OCI-M1 (cell line): ENCODE measurements at places on chromosomes 2 and 18.

DNA sequence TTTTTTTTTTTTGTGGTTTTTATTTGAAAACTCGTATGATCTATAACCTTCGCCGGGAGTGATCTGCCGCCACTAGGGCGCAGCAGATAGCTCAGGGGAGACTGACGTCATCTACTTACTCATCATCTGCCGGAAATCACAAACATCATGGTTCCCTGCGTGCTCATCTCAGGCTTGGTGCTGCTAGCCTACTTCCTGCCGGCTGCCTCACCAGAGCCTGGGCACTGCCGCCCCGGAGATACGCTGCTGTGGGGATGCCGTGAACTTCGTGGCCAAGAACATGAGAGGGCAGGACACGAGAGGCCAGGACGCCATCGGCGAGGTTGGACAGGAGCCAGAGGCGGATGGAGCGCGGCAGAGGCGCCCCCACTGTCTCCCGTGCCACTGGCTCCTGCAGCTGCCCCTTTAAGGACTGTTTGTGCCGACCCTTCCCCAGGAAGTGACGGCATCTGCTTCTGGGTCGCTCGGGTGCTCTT, 68.8 kb downstream of the DOK6 start:
- DNase-seq: peak; percentile 29

DNA sequence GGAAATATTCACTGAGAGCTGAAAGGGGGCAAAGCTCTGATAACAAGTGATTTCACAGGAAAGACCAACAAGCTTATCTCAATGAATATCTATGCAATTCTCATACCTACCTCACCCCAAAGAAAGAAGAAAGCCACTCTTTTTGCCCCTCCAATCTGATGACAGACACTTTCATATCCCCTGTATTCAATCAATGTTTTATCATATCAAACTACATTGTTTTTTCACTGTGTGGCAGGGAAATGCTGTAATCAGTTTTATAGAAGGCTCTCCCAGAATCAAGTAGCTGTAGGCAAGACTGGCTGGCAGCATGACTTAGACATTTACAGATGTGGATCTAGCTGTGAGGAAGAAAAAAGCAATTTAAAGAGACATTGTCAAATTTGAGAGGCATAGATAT, 81.3 kb upstream of the PIK3C3 start:
- peak; percentile 7 for DNase-seq

- no peak for DNase-seq
These were observed 18.9 kb upstream of the CCDC88A start for GRCh38 chr2:55438391-55439100.

GRCh38 chr2:8790739-8791162, 46.7 kb downstream of the KIDINS220 start:
- DNase-seq: no peak

DNA sequence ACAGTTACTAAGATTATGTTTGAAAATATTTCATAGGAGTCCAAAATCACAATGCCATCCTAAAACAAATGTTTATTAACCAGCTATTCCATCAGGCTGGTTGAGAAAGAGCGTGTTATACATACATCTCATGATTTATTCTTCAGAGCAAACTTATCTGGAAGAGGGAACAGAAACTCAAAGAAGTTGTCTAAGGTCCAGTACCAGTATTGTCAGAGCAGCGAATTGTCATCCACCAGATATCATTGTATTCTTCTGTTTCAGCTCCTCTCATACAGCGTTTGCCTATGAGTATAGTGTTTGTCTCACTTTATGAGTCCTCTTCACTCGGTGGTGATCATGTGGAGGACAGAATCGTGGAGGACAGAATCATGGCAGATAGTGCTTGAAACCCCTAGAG, 238.2 kb downstream of the OSR1 start:
- DNase-seq: no peak

GRCh38 chr2:99701503-99701902, 211.7 kb upstream of the REV1 start:
- DNase-seq: no peak

GRCh38 chr2:119326938-119327337, 39.7 kb downstream of the C2orf76 start:
- no peak for DNase-seq

GRCh38 chr2:224669449-224669848, 46.7 kb downstream of the CCDC195 start:
- no peak for DNase-seq

DNA sequence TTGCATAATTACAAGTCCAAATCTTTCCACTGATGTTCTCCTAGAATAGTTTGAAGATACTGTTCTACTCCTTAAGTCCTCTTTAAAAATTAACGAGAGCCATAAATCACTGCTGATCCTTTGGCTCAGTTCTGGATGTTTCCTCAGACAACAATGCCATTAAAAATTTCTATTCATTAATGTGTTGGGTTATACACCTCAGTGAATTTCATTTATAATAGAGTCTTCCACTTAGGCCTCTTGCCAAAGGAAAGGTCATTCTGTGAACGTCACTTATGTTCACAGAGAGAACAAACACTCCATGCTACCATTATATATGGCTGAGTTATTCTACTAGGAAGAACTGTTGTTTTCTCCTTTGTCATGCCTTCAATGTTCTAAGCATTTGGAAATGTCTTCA, 1472.3 kb upstream of the CELF4 start:
- DNase-seq: no peak

- no peak for DNase-seq
These were observed 489.3 kb upstream of the CHST9 start for GRCh38 chr18:27674411-27674810.

GRCh38 chr2:152189622-152190495, 14.3 kb upstream of the STAM2 start:
- DNase-seq: peak; percentile 75

GRCh38 chr2:207767461-207768167, 2.1 kb downstream of the FZD5 start:
- no peak for DNase-seq

GRCh38 chr2:83103613-83104012, 1355.5 kb downstream of the SUCLG1 start:
- DNase-seq: no peak

DNA sequence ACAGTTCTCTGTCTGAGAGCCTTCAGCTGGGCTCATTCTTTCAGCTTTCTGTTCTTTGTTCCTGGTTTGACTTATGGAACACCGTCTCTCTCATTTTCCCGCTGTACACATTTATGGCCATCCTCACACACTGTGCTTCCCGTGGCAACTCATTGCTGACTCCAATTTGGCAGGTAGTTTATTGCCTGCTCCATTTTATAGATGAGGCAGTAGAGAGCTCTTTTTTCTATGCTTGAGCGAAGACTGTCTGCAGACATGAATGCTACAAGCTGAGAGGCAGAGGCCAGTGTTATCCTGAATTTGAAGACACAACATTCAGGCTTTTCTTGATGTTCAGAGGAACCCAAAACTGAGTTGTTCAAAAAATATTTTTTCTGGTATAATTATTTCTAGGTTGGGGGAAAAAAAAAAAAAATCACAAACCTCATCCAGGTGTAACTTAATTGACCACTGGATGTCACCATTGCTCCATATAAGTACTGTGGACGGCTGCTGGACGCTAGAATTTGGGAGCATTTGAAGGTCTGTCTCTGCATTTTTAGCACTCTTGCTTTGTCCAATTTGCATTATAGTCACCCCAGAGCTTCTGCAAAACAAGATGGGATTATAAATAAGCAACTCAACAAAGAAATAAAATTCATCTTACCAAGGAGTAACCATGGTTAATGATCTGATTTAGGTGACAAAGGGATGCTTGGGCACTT, 83.5 kb downstream of the HRH4 start:
- DNase-seq: peak; percentile 65

- DNase-seq: peak; percentile 66
These were observed 30.9 kb downstream of the NRXN1 start for GRCh38 chr2:51000849-51001617.

- no peak for DNase-seq
These were observed 10.3 kb upstream of the IL1R2 start for GRCh38 chr2:101981504-101981903.

- no peak for DNase-seq
These were observed 8.3 kb upstream of the ALPK2 start for GRCh38 chr18:58637197-58637596.

DNA sequence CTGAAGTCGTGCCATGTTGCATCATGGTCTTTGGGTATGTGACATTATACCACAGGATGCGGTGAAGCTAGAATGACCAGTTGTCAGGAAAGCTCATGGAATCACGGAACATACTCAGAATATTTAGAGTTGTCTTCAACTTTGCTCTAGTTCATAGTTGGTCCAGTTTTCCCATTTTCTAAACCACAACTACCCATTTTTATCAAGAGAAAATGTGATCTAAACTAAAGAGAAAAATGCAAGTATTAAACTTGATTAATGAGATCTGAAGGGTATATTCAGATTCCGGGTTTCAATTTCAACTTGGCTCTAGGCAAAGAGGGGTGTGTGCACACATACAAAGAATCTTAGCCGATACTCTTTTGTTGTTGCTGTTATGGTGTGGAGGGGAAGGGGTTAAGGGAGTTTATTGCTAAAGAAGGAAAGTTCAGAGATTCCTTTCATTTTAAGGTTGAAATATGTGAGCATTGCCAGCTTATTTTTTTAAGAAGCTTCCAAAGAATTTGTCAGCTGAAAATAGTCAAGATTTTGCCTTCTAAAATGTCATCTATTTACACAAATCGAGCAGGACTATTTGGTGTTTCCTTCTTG, 516.6 kb upstream of the ZEB2 start:
- no peak for DNase-seq

- no peak for DNase-seq
These were observed 141.5 kb upstream of the HAAO start for GRCh38 chr2:42933824-42934254.

- DNase-seq: no peak
These were observed 23.7 kb downstream of the ATP9B start for GRCh38 chr18:79092874-79093273.

DNA sequence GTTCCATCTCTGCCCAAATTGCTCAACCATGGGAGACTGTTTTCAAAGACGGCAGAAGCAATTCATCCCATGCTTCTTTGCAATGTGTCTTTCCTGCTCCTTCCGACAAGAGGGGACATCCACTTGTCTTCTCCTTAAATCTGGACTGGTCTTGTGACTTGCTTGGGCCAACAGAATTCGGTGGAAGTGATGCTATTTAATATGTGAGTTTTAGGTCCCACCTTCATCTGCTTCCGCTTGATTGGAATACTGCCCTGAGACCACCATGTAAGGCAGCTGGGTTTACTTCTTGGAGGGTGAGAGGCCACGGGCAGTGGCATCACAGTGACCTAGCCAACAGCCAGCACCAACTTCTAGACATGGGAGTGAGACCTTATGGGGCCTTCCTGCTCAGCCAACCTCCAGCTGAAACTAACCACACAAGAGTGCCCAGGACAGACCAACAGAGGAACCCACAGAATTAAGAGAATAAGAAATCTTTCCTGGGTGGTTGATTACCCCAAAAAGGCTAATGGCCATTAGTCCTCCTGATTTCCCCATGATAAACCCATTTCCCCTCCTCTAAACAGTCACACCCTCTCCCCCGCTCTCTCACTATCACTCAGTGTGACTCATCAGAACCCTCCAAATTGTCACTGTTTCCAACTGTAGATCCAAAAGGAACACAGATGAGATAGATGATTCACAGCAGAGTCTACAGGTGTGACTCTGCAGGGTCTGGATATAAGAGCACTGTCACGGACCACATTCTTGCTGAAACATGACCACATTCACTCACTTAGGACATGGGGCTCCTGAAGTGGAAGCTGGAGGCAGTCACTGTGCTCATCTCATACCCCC, 16.2 kb upstream of the RHOB start:
- DNase-seq: peak; percentile 54

DNA sequence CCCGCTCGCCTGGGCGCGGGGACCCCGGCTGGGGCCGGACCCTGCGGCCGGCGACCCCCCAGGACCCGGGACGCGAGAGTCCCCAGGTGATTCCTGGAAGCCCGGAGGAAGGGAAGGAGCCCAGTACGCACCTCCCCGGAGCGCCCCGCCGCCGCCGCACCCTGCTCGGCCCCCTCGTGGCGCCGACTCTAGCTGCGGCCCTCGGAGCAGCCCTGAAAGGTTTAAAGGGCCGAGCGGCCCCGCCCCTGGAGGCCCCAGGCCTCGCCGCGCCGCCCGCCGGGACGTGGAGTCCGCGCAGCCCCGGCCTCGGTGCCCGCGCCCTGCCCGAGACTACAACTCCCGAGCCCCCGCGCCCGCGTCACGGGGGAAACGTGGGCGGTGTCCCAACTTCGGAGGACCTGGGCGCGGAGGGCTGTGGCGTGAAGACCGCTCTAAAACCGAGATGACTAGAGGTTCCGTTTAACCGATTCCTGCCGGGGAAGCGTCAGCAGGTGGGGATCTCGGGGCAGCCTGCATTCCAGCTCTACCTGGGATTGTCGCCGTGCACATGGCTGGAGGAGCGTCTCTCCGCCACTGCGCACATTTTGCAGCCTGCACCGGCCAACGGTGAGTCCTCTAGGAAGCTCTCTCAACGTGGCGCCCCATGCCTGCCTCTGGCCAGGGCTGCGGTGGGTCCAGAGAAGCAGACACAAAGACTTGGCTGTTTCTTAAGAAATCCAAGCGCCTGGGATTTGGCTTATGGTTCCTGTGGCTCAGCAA, at the start of gene TMEM150A:
TMEM150A (minus strand) TSS at position 223 of the 759 bp plus-strand sequence. CDS start 750 bp downstream, outside the sequence.
- DNase-seq: peak; percentile 90

DNA sequence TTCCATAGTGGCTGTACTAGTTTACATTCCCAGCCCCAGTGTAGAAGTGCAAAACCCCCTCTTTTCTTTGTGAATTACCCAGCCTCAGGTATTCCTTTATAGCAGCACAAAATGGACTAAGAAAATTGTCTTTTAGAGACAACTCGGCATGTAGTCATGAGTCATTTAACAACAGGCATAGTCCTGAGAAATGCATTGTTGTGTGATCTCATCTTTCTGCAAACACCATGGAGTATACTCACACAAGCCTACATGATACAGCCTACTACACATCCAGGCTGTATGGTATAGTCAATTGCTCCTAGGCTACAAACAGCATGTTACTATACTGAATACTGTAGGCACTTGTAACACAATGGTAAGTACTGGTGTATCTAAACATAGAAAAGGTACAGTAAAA, 44.4 kb upstream of the MBP start:
- no peak for DNase-seq

GRCh38 chr2:153470867-153471266, 7.7 kb downstream of the RPRM start:
- no peak for DNase-seq

DNA sequence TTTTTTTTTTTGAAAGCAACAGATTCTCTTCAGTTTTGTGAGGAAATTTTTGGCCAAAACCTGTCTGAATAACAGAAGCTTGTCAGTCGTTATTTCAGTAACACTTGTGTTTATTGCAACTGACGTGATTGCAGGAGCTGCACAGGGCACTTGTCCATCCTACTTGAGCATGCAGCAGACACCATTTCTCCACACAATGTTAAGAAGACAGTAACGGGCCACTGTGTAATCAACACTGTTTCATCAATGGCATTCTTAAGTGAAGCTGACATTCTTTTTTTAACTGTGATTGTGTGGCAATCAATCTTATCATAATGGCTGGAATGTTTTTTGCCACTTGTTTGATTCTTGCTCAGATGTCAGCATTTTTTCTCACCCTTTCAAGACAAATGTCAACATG, 50.1 kb upstream of the PIEZO2 start:
- no peak for DNase-seq

- DNase-seq: no peak
These were observed 16.9 kb downstream of the LDLRAD4 start for GRCh38 chr18:13235421-13235831.
